ENCODE measurements at places on chromosomes 3 and 15.

DNA sequence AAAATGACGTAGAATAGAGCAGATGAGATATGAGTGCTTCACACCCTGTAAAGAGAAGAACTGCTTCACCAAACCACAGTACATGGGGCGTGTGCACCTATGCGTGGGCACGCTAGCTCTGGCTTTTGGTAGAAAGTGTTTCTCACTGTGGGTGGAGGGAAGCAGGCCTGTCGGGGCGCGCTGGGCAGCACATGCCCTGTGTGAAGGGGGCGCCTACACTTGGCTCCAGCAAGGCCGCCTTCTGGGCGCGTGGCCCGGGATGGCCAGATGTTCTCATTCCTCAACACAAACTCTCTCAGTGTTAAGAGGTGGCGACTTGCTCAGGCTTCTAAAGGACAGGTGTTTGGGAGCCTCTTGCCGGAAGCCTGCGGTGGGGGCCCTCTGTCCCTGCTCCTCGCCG is 90.0 kb downstream of the FBLN2 start:
- DNase-seq, result no peak

- DNase-seq, result peak; percentile 99
Measured at GRCh38 chr3:174439331-174440252, 419.5 kb upstream of the NAALADL2 start.

DNA sequence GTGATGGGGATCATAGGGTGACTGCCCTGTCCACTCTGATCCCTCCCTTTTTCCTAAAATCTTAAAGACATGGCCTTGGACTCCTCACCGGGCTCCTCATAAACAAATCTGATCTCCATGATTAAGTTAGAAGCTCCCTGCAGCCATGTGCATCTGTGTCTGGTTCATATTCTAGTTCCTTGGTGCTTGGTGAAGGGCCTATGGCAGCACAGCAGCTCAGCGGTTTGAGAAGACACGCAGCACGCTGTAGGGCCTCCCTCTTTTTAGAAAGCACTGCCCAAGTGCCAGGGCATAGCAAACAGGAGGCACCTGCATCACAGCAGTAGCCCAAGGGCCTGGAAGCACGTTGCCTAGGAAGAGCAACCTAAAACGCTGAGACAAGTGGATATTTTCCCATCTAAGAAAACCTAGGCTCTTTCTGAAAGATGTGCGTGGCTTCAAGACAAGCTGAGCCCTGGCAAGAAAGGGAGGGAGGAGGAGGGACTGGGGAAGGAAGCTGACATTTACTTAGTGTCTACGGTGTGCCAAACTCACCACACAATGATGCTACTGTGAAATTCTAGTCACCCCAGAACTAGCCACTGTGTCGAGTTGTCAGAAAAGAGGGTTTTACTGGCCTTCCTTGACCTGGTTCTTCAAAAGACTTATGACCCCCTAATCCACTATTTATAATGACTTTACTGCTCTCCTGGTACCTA is 14.9 kb upstream of the ULK3 start:
- no peak for DNase-seq

GRCh38 chr3:36893137-36893557 is 51.7 kb downstream of the TRANK1 start:
- DNase-seq, result peak; percentile 88

- no peak for DNase-seq
Measured at GRCh38 chr3:87621667-87622066, 345.3 kb upstream of the POU1F1 start.

GRCh38 chr15:86865920-86866319 is 786.2 kb downstream of the AGBL1 start:
- DNase-seq, result peak; percentile 42

DNA sequence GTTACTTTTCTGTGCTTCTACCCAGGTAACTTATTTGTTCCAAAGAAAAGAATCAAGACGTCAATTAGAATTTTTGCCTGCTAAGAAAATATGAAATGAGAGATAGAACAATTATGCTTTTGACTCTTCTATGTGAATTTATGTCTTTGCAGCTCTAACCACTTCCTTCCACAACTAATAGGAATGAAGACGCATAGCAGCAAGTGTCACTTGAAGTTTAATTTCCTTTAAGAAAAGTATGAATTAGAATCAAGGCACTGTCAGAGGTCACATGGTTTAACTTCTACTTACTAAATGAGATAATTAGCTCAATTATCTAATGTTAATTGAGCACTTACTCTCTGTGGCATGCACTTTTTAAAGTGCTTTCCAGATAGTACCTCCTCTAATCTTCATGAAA is 3.3 kb downstream of the WDR49 start:
- DNase-seq, result no peak

- DNase-seq, result no peak
Measured at GRCh38 chr15:79740561-79740960, 156.3 kb downstream of the MTHFS start.

GRCh38 chr15:42890161-42890913 is 30.2 kb downstream of the TTBK2 start:
- DNase-seq, result peak; percentile 93

- no peak for DNase-seq
Measured at GRCh38 chr15:51904931-51905330, 66.6 kb downstream of the LEO1 start.

- DNase-seq, result peak; percentile 45
Measured at GRCh38 chr3:128282380-128283196, 129.3 kb downstream of the EEFSEC start.

GRCh38 chr15:94057305-94057704 is 174.1 kb upstream of the MCTP2 start:
- no peak for DNase-seq

DNA sequence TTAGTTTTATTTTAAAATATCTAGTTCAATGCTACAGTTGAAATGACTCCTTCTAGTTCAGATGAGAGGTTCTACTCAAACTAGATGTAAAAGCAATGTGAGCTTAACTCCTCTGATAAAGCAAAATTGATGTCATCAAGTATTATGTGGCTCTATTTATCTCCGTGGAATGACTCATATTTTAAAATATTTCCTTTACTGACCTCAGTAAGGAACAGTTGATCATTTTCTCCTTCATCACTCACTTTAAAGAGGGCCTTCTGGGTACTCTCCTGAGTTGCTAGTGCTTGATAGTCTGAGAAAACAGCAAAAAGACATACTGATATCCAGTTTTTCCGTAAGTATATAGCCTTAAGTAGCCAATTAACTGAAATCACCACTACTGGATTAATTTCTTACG is 1099.3 kb downstream of the ROBO2 start:
- peak; percentile 72 for DNase-seq

DNA sequence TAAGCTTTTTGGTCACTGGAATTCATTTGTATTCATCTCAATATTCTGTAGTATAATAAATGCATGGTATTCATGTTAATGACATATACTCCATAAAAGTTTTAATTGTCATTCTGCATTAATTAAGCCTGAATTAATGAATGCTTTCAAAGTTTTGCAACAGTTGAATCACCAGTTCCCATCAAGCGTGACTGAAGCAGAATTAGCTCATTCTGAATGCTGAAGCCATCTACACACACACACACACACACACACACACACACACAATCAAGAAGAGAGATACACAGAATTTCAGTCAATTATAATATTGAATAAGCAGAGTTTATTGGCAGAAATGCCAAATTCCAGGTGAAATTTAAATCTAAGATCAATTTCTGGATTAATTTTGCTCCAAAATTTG is 252.1 kb upstream of the KCNMB2 start:
- DNase-seq, result no peak

DNA sequence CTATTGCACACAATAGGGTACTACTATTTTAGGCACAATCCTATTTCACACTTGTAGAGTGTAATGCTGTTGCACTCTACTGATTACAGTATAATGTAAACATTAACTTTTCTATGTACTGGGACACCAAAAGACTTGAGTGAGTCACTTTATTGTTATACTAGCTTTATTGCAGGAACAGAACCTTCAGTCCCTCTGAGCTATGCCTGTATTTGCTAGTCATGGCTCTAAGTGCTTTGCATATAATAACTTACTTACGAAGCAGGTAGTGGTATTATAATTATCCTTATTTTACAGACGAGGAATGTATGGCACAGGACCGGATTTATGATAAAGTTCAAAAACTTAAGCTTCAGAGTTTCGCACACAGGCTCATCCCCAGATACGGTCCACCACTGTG is 106.6 kb upstream of the SLC6A6 start:
- no peak for DNase-seq

DNA sequence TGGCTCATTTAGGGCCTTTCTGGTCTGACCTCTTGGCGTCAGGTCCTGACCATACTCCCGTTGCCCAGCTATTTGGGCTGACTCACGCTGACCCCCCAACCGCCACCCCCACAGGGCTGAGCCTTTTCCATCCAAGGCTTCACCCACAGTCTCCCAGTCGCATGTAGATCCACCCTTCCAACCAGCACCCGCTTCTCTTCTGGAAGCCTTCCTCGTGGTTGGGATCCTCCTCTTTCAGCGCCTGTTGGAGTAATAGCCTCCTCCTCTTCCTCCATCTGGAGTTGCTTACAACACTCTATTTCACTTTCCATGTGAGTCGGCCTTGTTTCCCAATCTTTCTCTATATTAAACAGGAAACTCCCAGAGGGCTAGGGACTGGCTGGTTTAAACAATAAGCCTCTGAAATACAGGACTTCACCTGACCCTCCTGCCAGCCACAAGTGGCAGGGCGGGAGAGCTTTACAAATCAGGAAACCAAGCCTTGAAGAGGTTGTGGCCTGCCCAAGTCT is 2.1 kb upstream of the ALAS1 start:
- peak; percentile 47 for DNase-seq

GRCh38 chr3:178583963-178584575 is 47.8 kb downstream of the KCNMB2 start:
- no peak for DNase-seq

- DNase-seq, result no peak
Measured at GRCh38 chr3:115232167-115232566, 85.1 kb upstream of the ZBTB20 start.

- peak; percentile 51 for DNase-seq
Measured at GRCh38 chr3:184336547-184337398, 627 bp upstream of the FAM131A start.

- no peak for DNase-seq
Measured at GRCh38 chr3:170423001-170423615, 4.4 kb downstream of the CLDN11 start.

DNA sequence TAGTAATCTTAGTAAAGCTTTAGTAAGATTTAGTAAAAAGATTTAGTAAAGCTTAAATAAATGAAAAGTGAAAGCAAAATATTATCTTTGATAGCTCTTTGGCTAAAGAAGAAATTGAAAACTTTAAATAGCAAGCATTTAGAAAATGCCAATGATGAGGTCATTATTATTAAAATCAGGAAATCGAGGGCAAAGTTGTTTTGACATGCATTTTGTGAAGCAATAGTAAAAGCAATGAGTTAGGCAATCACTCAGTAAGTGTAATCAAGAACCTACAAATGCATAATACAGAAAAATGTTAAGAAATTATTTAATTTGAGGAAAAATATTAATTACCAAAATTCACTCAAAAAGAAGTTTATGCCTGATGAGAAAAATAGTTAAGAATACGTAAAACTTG is 280.3 kb upstream of the MME start:
- no peak for DNase-seq

DNA sequence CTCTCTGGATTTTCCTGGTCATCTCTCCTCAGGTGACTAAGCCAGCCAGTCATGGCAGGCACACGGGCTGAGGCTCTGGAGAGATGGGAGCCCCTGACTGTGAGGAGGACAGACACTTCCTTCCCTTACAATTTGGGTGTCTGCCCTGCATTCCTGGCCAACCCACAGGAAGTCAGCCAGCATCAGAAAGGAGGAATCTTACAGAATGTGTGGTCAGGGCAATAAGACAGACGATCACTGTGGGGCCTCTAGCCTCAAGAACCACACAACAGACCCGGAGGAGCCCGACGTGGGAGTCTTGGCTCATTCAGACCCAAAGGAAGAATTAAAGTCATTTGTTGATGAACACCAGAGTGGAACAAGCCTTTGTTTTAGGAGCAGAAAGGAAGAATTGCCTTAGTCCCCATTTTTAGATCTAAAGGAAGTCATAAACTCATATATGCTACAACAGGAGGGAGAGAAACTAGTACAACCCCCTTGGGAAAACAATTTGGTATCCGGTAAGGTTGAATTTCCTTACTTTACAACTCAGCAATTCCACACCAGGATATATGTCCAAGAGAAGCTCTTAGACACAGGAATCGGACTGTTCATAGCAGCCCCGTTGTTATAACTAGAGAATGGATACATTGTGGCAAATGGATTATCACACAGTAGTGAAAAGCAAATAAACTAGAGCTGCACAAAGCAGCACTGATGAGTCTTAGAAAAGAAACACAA is 62.2 kb downstream of the ABTB1 start:
- DNase-seq, result peak; percentile 100

- peak; percentile 14 for DNase-seq
Measured at GRCh38 chr15:70095408-70096214, 2.1 kb downstream of the TLE3 start.

DNA sequence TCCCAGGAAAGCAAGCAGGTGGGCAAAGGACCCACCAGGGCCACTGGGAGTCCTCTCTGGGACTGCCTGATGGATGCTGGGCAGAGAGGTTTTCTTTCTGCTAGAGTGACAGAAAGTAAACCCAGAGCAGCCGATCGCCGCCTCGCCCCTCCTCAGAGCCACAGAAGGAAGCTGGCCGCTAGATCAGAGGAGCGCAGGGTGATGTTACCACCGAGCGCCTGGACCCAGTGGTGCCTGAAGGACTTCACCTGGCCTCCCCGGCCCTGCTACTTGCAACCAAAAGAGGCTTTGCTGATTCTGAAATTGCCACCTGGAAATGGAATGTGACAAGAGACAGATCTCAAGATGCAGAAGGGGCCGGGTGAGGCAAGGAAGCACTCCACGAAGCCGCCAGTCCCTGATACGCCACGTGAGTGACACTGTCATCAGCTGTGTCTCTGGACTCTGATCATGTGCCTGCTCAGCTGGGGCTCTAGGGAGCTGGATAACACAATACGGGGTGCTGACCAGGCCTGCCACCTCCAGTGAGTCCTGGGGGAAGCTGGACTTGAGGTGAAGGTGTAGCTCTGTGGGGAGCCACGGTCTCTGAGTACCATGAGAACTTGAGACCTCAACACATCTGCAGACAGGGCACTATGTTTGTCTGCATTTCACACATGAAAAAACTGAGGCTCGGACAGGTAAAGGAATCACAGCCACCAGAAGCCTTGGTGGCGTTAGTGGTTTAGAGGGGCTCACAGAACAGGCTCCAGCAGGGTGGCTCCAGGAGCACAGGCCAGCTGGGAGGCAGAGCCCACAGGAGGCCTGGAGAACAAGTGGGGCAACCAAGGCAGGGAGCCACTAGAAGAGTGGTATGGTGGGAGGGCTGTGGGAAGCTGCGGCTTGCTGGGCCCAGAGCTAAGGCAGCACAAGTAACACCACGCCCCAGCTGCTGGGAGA is 137.9 kb upstream of the PRR20G start:
- no peak for DNase-seq

DNA sequence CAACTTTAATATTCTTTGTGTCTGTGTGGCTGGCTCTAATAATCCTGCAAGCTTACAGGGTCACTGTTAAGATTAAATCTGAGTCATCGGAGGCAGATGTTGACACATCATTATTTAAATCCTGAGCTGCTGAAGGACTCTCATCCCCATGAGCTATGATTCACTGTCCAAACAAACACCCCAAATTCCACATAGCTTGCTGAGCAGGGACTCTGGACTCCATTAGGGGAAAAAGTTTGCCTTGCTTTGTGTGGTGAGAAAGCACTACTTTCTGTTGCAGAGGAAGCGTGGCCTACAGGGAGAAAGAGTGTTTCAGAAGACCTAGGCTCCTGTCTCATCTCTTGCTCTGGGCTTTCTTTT is 213.7 kb downstream of the PDCD6IP start:
- peak; percentile 99 for DNase-seq

- DNase-seq, result no peak
Measured at GRCh38 chr3:191628571-191628970, 167.6 kb downstream of the PYDC2 start.

GRCh38 chr3:52514576-52514975 is 19.1 kb downstream of the NT5DC2 start:
- DNase-seq, result no peak
